ENCODE measurements at places on chromosomes 7 and 10. TPM values are rescaled to one million over a fixed set of nuclear protein-coding genes. Genes with fewer than 3 reads are reported as not detected.

DNA sequence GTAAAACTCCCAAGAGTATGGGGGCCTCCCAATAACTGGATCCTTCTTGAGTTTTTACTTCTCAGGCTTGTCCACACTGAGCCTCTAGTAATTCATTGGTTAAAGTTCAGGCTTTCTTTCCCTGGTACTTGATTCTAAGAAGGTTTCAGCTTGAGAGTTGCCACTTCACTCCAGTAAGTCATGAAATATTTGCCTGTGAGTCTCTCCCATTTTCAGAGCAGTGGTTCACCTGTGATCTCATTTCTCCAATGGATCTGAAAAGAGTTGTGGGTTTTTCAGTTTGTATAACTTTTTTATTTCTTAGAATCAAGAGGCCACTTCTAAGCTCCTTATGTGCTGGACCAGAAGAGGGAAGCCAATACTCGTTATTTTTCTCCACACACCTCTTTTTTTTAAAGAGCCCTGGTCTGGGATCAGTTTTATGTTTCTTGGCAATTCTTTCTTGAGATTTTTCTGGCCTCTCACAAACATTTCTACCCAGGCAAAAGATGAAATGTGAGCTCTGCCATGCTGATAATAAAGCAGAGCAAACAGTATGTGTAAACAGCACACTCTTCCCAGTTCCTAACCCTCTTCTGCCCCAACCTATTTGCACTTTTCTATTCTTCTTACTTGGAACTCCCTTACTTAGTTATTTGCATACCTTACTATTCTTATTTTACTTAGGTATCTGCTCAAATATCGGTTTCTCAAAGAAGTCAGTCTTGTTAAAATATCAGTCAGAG lies 983.4 kb downstream of the CCSER2 start:
- no peak for DNase-seq

DNA sequence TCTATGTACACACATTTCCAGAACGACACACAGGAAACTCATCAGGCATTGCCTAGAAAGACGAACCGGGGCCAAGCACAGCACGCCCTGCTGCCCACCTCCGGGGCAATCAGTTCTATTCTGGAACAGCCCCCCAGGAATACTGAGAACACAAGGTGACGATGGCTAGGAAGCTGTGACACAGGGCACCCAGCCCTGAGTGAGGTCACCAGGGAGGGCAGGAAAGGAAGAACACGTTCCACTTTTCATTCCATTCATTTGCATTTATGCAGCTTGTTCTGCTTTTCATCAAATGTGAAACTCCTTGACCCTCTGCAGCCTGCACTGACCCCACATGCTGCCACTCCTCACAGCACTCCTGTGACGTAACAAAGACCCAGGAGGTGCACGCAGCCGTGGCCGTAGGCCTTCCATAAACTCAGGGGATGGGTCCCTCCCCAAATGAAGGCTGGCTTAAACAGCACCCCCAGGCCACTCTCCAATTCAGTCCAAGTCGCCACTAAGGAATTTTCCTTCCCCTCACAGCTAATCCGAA lies 28.9 kb downstream of the MAD1L1 start:
- no peak for DNase-seq

Gene BAMBI
- 230 TPM for total RNA-seq

GRCh38 chr10:129885526-129885925 lies 78.5 kb downstream of the EBF3 start:
- no peak for DNase-seq

DNA sequence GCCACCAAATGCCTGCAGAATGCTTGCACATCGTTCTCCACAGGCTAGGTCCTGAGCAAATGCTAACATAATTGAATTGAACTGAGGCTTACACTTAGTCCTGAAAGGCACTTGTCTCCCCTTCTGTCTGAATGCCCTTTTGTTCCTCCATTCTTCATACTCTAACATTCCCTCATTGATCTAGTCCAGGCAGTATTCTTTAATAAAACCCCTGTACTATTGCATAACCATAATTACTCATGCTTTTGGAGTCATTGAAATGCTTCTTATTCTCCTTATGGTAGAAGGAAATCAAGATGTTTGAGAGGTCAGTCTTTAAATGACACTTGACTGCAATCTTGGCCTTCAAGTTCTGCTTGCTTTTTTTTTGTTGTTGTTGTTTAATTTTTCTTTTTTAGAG lies 7.1 kb downstream of the PI4K2A start:
- no peak for DNase-seq

DNA sequence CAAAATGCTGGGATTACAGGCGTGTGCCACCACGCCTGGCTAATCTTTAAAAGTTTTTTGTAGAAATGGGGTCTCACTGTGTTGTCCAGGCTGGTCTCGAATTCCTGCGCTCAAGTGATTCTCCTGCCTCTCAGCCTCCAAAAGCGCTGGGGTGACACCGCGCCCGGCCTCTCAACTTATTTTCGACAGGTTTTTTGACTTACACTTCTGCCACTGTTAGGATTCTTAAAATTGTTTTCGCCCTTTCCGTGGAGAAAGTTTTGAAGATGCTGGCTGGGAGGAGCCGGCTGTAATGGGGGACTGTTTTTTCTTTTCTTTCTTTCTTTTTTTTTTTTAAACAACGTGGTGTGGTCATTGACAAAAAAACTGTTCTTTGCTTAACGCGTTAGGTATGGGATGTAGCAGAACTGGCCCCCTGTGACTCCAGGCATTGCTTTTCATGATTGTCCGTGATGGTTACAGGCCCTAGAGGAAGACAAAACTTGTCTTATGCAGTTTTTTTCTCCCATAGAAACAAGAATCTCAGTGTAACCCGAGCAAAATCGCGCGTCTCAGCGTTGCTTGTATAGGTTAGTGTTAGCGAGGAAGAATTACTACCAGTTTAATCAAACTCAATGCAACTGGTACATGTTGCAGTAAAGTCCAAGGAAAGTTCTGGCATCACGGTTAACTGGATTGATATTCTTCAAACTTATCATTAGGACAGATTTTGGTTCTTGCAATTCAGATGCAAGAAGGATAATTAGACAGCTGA lies 72.2 kb downstream of the DAGLB start:
- no peak for DNase-seq

GRCh38 chr7:117711556-117711955 lies 161.7 kb downstream of the CTTNBP2 start:
- no peak for DNase-seq

Measured in G401 (cell line).